ENCODE measurements at places on chromosomes 13 and 19. TPM values are rescaled to one million over a fixed set of nuclear protein-coding genes. Genes with fewer than 3 reads are reported as not detected.

Gene PNPLA6
- total RNA-seq = 123 TPM

Gene CAPN12
- 7.9 TPM for total RNA-seq

Gene ZNF329
- total RNA-seq = 12.0 TPM

Gene IGFL3
- total RNA-seq = not detected

Gene COX7A1
- total RNA-seq = 0.60 TPM

Gene OR7A17
- not detected for total RNA-seq

Gene ICAM4
- total RNA-seq = 1.5 TPM

Gene HSD17B14
- total RNA-seq = 9.7 TPM

Gene ZNF846
- total RNA-seq = 9.2 TPM

Gene MCEMP1
- not detected for total RNA-seq

Gene CEACAM1
- 2.0 TPM for total RNA-seq

DNA sequence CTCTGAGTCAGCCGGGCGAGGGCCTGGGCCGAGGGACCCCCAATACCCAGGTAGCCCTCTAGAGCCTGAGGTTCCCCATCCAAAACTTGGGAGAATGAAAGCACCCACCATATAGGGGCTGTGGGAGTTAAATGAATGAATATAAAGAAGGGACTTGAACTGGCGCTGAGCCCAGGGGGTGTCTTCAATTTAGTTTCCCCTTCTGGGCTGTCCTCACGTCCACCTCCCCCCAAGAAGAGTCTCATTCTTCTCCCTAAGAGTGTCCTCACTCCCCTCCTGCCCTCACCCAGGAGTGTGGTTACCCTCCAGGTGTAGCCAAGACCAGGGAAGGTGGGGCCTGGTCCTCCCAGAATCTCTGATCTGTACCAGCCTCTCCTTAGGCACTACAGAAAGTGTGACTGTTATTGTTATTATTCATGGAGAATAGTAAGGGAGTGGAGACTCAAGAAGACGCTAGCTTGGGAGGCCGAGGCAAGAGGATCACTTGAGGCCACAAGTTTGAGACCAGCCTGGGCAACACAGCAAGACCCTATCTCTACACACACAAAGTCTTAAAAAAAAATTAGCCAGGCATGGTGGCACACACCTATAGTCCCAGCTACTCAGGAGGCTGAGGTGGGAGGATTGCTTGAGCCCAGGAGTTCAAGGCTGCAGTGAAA is 2.7 kb downstream of the CD79A start:
- DNase-seq = no peak

- no peak for DNase-seq
Measured at GRCh38 chr19:13790354-13790753, 4.9 kb upstream of the ZSWIM4 start.

DNA sequence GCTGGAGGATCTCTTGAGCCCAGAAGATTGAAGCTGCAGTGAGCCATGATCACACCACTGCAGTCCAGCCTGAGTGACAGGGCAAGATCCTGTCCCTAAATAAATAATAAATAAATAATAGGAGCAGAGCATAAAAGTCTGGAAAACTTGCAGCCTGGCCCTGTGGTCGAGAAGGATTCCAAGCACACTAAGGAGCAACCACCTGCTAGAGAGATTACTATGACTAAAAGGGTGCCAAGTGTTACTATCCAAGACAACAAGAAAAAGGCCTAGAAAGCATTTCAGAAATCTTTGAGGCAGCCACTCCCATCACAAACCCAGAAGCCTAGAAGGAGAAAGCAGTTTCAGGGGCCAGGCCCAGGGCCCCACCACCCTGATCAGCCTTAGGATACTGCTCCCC is 46.1 kb downstream of the LHFPL6 start:
- no peak for DNase-seq

- DNase-seq = no peak
Measured at GRCh38 chr13:91078093-91078679, 269.3 kb upstream of the MIR17HG start.

DNA sequence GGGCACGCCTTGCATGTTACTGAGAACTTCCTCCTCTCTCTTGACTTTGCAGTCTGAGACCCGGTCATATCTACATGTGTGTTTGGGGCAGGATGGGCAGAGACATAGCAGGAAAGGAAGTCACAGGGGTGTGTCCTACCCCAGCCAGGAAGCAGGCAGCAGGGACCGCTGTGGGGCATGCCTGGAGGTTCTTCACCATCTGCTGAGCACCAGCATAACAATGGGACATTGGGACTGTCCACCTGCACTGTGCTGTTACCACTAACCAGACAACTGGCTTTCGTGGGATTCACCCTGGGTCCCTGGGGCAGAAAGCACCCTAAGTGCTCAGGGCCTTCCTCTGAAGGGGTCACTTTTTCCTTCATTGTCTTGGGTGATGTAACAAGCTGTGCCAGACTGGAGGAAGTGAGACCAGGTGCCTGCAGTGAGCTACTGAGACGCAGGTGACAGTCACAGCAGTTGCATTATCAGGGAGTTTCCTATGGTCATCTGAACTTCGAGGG is 2.6 kb upstream of the HAUS5 start:
- no peak for DNase-seq

GRCh38 chr19:5803441-5803751 is 1.5 kb upstream of the NRTN start:
- DNase-seq = no peak

GRCh38 chr19:18432275-18433014 is 5.5 kb downstream of the ISYNA1 start:
- no peak for DNase-seq

- DNase-seq = no peak
Measured at GRCh38 chr13:111302045-111302726, 18.3 kb upstream of the TEX29 start.

DNA sequence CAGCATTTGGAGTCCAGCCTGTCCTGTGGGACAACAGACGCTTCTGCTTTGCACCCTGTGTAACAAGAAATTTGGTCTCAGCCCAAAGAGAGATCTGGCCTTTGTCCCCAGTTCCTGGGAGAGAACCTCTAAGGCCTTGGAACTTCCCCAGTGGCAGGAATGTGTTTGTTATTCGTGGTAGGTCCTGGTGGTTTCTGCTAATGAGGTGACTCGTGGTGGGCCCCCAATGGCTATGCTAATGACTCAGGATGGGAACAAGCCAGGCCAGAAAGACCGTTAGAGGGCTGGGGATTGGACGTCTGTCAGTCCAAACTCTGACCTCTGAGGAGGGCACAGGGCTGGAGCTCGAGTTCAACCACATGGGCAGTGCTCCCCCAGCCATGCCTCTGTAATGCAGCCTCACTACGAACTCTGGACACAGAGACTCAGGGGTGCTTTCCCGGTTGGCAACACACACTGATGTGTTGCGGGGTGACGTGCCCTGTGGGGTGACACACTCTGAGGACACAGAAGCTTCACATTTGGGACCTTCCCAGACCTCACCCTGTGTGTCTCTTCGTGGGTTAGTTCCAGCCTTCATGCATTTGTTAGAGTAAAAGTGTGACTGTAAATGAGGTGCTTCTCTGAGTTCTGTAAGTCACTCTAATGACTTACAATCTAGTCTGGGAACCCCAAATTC is 38.9 kb downstream of the TEX29 start:
- peak; percentile 62 for DNase-seq

DNA sequence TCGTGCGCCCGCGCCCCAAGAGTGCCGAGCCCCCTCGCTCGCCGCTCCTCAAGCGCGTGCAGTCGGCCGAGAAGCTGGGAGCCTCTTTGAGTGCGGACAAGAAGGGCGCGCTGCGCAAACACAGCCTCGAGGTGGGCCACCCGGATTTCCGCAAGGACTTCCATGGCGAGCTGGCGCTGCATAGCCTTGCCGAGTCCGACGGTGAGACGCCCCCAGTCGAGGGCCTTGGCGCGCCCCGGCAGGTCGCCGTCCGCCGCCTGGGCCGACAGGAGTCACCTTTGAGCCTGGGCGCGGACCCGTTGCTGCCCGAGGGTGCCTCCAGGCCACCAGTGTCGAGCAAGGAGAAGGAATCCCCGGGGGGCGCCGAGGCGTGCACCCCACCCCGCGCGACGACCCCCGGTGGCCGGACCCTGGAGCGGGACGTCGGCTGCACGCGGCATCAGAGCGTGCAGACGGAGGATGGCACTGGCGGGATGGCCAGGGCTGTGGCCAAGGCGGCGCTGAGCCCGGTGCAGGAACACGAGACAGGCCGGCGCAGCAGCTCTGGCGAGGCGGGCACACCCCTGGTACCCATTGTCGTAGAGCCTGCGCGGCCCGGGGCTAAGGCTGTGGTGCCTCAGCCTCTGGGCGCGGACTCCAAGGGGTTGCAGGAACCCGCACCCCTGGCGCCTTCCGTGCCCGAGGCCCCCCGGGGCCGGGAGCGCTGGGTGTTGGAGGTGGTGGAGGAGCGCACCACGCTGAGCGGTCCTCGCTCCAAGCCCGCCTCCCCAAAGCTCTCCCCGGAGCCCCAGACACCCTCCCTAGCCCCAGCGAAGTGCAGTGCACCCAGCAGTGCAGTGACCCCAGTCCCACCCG is 7.1 kb downstream of the DNASE2 start:
- DNase-seq = no peak

DNA sequence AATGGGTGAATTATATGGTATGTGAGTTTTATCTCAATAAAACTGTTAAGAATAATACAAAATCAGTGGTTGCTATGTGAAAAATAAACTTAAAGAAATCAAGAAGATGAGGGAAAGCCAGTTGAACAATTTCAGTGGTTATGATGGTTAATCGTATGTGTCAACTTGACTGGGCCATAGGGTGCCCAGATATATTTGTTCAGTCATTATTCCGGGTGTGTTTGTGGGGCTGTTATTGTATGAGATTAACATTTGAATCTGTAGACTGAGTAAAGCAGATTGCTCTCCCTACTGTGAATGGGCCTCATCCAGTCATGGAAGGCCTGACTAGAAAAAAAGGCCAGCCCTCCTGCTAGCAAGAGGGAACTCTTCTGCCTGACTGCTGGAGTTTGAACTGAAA is 109.3 kb downstream of the LMO7 start:
- no peak for DNase-seq

DNA sequence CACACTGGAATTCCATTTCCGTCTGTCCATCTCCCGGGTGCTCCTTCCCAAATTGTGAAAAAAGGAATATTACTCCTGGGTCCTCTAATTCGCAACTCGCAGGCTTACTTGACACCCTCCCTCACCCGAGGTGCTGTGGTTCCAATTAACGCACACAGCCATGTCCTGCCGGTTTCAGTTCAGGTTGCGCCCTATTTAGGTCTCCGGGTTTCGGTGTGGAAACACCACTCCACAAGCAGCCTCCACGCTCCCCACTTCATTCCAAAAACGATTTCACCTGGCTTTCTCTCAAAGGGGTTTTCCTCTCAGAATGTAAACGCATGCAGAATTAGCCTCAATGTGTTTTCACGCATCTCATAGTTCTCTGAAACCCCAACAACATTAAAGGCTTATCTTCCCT is 37.9 kb downstream of the NAXD start:
- DNase-seq = no peak

DNA sequence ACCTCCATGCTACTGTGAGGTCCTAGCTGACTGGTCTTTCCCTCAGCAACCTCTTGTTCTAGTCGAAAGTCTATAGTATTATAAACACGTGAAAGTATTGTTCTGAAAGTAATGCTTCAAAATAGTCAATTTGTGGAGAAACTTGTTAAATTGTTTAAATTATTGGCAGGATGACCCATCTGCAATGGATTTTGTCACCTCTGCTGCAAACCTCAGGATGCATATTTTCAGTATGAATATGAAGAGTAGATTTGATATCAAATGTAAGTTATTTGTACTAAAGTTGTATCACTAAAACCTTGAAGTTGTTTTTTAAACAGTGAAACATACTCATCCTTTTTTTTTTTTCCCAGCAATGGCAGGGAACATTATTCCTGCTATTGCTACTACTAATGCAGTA is 25.9 kb downstream of the UBA2 start:
- no peak for DNase-seq

GRCh38 chr13:31225998-31226675 is 26.4 kb downstream of the B3GLCT start:
- no peak for DNase-seq

- DNase-seq = no peak
Measured at GRCh38 chr19:13931391-13932148, 6.6 kb downstream of the PODNL1 start.

GRCh38 chr13:21429211-21429610 is 29.9 kb downstream of the ZDHHC20 start:
- no peak for DNase-seq

- no peak for DNase-seq
Measured at GRCh38 chr13:33076001-33076992, 60.1 kb downstream of the KL start.

- DNase-seq = no peak
Measured at GRCh38 chr19:24073807-24074206, 13.2 kb upstream of the ZNF254 start.

DNA sequence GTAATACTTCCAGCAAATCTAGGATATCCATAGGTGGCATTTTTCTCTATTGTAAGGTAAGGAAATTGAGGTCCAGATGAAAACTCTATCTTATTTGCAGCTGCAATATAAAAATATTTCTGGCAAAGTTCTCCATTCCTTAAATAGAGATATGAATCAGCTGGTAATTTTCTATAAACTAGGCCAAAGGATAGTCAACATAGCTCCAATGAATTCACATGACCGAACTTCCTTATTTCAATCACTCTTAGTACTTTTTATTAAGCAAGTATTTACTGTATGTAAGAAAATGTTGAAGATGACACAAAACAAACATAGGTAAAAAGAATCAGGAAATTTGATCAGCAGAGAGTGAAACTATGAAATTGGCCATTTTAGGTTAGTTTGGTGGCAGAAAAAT is 13.0 kb upstream of the LCP1 start:
- no peak for DNase-seq

DNA sequence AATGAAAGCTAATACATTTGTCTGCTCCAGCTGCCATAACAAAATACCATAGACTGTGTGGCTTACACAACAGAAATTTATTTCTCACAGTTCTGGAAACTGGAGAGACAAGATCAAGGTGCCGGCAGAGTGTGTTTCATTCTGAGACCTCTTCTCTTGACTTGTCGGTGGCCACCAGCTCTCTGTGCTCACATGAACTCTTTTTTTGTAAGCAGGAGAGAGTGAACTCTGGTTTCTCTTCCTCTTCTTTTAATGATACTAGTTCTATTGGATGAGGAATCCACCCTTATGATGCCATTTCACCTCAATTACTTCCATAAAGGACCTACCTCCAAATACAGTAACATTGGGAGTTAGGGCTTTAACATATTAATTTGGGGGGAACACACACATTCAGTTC is 11.7 kb downstream of the KCTD12 start:
- DNase-seq = no peak

DNA sequence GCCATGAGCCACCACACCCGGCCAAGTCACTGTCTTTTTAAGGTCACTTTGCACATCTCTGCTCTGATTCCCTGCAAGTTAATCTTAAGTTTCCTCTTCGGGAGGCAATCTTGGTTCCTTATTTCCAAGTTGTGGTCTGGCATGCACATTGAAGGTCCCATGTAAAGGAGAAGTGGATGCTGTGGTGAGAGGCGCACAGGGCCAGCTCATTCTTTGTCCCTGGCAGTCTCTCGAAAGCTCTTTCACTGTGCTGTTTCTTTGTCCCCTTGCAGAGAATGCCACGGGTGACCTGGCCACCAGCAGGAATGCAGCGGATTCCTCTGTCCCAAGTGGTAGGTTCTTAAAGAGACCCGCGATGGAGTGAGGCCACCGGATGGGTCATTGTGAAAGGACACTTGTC is 16.4 kb upstream of the C19orf33 start:
- no peak for DNase-seq

Measured in H1 (cell line).